ENCODE measurements at places on chromosomes 13 and 19.

- no peak for DNase-seq
Observed at GRCh38 chr19:46717716-46718143, 816 bp upstream of the PRKD2 start.

DNA sequence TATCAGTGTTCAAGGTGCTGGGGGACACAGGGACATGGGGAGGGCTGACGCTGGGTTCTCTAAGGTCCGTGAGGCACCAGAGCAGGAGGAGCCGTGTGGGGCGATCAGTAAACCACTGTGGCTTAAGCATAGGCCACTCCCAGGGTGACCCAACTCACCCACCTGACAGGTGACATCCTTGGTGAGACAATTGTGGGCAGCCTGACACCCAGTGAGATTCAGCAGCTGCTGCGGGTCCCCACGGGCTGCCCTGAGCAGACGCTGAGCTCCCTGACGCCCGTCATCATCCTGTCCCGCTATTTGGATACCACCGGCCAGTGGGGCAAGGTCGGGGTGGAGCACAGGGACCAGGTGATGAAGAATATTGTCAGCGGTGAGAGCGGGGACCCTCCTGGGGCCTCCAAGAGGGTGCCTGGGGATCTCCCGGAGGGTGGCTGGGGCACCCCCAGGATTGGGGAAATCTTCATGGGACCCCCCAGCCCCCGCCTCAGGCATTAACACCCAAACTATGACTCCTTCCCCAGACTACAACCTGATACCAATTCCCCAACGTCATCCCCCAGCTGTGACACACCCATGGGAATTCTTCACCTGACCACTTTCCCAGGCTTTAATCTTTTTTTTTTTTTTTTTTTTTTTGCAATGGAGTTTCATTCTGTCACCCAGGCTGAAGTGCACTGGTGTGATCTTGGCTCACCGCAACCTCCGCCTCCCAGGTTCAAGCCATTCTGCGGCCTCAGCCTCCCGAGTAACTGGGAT is 33.3 kb upstream of the SHFL start:
- no peak for DNase-seq

GRCh38 chr13:38418286-38418685 is 68.6 kb downstream of the UFM1 start:
- no peak for DNase-seq

DNA sequence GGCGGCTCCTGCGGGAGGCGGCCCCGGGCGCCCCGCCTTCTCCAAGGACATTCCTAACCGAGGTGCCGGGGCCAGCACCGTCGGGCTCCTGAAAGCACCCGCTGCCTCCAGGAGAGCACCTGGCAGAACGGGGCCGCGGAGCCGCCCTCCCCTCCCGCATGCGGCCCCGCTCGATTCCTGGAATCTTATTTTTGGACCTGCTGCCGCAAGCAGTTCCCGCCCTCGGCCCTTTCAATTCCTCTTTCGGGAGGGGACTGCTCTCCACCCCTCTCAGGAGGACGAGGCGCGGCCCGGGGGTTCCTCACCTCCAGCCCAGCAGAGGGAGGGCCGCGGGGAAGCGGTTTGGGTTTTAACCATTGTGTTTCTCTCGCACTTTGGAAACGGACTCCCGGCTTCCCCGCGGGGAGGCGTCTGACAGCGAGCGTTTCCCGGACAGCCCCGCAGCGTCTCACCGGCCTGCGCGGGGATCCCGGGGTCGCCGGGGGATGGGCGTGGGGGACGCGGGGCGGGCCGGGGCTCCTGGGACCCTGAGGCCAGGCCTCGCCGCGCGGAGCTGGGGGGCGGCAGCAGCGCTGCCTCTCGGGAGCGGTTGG is 849 bp downstream of the GAS6 start:
- no peak for DNase-seq

GRCh38 chr13:27334774-27335435 is 64.3 kb downstream of the RASL11A start:
- no peak for DNase-seq

- no peak for DNase-seq
Observed at GRCh38 chr13:41162151-41162550, 29.5 kb upstream of the KBTBD6 start.

GRCh38 chr13:95060014-95060519 is 241.2 kb downstream of the ABCC4 start:
- DNase-seq, result no peak

All from amniotic stem cell (primary cell).